Stimulated activated CD8-positive, alpha-beta memory T cell treated with anti-CD3 and anti-CD28 coated beads, Interleukin-2, amount 100 ng/mL, for 1 hour (primary cell): ENCODE measurements at places on chromosomes 1 and 21.
A peak's percentile ranks its signal among the peaks of the same experiment; 100 is the strongest.

DNA sequence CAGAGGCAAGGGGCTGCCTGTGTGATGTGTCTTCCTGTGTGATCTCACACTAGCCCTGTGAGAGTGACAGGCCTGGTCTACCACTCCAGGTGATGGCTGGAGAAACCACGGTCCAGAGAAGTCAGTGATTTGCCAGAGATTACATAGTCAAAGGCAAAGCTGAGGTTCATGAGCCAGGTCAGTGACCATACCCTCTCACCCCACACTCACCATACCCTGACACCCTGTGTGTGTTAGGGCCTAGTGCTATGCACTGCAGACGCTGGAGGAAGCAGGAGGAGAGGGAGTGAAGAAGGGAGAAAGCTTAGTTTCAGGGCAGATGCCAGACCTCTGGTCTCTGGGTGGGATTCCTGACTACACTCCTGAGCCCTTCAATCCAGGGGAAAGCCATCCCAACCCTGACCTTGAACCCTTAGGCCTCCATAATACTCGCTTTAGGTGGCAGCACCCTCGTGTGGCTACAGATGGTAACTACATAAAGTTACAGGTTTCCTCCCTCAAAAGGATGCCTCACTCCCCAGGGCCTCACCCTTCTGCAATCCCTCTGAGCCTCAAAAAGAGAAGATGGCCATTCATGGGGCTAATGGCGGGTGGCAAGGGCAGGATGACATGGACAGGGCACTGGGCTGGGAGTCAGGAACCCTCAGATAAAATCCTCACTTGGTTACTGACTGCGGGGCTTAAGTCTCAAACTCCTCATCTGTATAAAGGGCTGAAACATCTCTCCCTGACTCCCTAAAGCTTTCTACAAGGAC, 20.8 kb upstream of the SDC3 start:
- DNase-seq = peak; percentile 18

DNA sequence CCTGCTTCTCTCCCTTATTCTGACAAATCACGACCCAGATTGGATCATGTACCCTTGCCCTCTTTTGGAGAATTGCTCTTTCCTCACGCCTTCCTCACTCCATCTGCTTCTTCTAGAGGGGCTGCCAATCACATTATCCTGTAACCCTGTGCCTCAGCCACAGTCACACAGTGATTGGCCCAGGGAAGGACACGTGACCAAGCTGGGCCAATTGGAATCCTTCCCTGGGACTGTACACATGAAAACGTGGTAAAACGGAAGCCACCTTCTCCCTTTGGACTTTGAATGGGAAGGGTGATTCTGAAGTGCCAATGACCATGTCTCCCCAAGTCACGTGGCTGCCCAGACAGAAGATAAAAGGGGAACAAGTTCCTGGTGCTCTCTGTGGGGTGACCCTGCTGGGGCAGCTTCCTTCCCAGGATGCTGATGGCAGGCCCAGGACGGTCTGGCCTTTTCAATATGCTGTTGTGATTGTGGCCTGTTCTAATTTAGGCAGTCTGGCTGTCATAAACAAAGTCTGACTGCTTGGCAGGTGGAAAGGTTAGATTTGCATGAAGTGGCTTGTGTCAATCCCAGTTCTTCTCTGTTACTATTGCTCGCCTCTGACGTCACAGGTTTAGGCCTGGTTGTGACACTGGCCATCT, 92.9 kb downstream of the UBIAD1 start:
- DNase-seq = no peak

GRCh38 chr1:161187311-161187710, 10.0 kb upstream of the B4GALT3 start:
- no peak for DNase-seq

DNA sequence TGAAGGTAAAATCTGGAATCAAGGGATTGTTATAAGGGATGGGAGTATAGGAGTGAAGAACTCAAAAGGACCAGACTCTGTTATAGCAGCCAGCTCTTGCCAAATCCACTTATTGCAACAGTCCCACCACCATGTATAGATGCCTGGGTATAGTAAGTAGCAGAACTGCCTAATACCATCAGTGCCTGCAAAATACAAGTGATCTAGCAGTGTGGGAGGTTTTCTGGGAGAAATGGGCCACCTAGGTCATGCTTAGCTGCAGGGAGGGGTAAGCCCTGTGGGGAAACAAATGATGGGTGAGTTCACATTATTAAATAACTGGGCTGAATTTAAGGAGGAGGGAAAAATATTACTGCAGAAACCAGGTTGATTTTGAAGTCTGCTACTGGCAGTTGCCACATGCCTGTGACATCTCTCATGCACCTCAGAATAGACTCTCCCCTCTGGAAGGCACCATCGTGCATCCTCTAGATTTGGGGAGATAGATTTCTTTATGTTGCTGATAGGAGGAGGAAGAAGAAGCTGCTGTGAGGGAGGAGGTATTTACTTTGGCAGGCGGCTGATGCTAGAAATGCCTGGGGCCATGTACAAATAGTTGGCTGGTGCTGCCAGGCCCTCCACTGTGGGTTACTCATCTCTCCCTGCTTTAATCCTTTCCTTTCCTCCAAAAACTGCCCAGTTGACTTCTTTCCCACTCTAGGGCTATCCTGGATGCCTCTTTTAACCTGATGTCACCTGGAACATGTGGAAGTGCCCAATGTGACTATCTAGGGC, 27.5 kb downstream of the HLX start:
- no peak for DNase-seq

GRCh38 chr1:35883635-35884101, 659 bp downstream of the AGO1 start:
- DNase-seq = no peak

GRCh38 chr1:46393510-46393909, 607 bp upstream of the FAAH start:
- DNase-seq = no peak

DNA sequence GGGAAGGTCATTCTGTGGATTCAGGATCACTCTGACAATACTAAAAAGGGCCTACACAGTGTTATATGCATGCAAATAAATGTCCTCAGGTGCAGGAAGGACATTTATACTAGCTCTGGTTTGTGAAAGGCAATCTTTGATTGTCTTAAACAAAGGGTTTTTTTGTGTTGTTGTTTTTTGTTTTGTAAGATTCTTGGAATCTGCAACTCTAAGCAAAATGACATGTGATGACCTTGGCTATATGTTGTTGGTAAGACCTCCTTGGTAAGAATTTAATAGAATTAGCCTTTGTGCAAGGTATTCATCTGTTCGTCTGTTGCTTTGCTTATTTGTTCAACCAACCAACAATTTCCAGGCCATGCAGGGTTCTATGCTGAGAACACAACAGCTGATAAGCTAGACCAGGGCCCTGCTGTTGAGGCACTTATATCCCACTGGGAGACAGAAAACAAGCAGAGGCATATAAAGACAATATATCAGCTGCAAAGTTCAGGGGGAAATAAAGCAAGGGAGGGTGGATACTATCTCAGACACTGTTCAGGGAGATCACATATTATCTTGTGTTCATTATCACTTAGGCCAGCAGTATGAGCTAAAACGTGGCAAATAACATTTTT, 60.3 kb downstream of the FH start:
- no peak for DNase-seq

DNA sequence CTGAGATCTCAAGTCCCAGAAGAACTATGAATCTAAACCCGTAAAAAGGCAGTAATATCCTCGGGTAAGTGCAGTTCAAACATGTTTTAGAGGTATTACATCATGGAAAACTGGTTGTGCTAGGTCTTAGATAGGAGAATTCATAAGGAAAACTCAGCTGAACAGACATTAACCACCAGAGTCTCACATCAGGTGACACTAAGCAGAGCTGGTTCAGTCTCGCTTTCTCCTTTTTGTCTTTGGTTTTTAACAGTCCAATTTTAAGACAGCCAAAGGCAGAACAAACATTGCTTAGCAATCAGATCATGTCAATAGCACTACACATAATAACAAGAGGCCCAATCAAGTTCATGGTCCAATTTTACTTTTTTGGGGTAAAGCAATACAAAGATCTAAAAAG, 63.1 kb upstream of the MUTYH start:
- DNase-seq = no peak

DNA sequence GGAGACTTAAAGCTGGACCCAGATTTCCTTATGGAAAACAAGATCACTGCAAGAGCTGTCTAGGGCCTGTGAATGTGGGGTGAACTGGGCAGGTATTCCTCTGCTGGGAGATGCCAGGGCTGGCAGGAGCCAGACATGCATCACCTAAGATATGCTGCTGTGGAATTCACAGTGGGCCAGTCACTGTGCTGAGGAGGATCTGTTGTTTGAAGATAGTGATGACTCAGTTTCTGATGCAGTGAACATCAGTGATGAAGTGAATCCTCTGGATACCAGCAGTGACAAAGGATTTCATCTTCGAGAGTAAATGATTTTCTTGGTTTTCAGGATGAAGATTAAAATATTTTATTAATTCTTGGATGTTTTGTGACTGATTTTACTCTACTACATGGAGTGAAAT, 29.9 kb upstream of the CAMSAP2 start:
- DNase-seq = no peak

DNA sequence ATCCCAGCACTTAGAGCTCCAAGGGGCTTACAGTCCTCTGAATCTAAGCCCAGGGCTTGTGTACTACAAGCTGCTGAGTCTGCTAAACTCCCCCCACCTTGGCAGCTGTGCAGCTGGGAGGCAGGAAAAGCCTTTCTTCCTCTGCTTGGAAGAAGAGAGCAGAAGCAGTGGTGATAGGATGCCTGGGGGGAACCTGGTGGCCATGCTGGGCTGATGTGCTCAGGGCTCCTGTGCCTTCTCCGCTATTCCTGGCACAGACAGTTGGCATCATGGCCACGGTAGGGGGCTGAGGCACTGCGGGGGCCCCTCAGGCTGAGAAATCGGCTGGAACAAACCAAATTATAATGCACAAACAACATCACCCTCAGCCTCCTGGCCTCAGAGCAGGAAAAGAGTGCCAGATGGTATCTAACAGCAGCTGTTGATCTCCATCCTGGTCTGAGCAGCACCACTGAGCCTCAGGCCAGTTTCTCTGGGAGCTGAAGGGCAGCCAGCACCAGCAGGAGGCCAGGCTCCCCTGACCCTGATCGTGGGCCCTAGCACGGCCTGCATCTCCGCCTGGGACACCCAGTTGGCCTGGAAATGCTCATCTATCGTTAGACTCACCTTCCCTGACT, 35.8 kb downstream of the ECE1 start:
- no peak for DNase-seq

- DNase-seq = no peak
Observed at GRCh38 chr1:51584021-51584420, 32.9 kb upstream of the OSBPL9 start.

GRCh38 chr1:53082826-53083455, 20.9 kb downstream of the PODN start:
- no peak for DNase-seq

DNA sequence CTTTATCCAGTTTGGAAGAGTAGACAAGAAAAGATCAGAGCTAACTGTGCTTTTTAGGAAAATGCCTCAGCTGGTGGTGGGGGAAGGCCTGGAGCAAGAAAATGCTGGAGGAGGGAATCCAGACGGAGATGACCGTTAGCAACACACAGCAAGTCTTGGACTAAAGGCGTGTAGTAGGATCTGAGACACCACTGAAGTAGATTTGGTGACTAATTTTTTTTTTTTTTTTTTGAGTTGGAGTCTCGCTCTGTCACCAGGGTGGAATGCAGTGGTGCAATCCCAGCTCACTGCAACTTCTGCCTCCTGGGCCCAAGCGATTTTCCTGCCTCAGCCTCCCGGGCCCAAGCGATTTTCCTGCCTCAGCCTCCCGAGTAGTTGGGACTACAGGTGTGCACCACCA, 41.2 kb downstream of the LPAR3 start:
- DNase-seq = no peak
